ENCODE measurements at places on chromosomes 4 and X.

DNA sequence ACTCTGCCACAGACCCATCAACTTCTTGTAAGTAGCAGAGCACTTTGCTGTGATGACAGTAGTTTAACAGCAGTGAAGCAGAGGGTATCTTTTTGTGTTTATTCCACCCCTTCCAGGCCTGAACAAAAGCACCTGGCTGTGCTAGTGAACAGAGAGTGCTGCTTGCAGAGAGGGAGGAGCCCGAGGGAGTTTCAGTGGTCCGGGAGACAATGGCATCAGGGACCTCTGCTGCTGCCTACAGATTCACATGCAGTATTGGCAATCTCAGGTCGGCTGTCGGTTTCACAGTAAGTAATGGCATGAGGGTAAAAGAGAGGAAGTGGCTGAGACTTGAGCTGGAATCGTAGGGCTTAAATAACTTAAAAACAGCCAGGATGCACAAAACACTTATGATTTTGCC lies 755.8 kb downstream of the RPA4 start:
- DNase-seq: no peak

DNA sequence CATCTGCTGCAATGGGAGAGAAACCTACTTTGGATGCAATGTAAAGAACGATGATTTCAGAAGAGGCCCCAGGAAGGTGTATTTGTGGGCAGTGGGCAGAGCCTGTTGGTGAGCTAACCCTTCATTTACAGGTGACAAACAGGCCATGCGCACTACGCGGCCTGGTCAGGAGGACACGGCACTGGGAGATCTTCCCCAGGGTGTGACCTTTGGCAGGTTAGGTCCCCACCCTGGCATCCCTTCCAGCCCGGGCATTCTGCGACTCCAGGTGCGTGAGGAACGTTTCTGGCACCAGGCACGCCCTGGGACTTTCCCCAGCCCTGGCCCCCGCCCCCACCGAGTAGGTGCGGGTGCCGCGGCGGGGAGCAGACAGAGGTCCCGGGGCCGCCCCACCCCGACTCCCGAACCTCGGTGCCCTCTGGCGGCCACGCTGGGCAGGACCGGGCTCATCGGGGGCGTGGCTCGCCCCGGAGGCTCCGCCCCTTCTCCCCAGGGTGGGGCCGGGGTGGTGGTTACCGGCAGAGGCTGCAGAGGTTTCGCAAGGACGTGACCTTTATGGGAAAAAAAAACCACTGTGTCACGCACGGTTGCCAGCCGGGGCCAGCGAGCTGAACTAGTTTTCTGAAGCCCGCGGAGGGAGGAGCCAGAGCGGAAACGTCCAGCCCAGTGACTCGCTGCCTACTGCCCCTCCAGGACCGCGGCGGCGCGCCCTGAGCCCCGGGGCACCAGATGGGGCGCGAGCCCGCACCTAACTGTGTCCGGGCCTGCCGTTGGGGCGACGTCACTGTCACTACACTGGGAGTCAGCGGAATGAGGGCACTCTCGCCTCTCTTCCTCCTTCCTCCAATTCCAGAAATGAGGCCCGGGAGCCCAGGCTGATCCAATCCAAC lies 5.0 kb upstream of the NYX start:
- DNase-seq: peak; percentile 84

GRCh38 chr4:36574816-36575215 lies 293.4 kb downstream of the DTHD1 start:
- no peak for DNase-seq

DNA sequence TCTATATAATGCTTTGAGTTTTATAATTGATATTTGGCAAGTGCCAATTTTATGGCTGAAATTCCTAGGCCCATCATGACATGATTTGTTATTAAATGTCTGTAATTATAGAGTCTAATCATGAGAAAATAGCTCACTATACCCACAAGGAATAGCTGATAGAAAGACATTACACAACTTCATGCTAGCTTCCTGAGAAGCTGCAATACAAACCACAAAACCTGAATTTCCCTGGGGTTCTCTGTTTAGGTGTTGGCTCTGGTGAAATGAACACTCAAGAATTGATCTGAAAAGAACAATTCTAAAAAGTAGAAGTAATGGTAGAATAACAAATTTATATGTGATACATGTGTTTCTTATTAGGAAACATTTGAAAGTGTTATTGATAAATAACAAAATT lies 169.6 kb downstream of the GASK1B start:
- DNase-seq: peak; percentile 74

GRCh38 chr4:101972791-101973190 lies 182.3 kb downstream of the BANK1 start:
- peak; percentile 56 for DNase-seq

GRCh38 chr4:17068891-17069290 lies 170.4 kb upstream of the LDB2 start:
- DNase-seq: no peak

DNA sequence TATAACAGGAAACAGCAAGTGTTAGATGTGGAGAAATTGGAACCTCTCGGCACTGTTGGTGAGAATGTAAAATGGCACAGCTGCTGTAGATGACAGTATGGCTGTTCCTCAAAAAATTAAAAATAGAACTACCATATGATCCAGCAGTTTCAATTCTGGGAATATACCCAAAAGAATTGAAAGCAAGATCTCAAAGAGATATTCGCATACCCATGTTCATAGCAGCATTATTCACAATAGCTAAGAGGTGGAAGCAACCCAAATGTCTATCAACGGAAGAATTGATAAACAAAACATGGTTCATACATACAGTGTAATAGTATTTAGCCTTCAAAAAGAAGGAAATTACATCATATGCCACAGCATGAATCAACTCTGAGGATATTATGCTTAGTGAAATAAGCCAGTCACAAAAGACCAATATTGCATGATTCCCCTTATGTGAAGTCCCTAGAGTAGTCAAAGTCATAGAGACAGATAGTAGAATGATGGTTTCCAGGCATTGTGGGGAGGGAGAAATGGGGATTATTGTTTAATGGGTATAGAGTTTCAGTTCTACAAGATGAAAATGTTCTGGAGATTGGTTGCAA lies 467.7 kb downstream of the IDS start:
- no peak for DNase-seq

DNA sequence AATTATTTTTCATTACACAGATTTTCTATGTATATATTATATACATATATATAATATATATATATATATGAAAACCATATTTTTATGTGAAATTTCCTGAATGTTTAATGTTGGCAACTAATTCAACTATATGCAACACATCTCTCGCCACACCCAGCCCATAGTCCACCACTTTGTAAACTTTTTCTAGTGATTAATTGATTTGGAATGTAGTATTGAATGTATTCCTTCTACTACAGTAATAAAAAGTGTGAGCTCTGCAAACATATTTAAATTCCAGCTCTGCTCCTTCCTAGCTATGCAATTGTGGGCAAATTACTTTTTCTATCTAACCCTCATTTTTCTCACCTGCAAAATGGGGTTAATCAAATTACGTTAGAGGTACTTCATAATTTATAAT lies 187.8 kb downstream of the TEX11 start:
- DNase-seq: peak; percentile 0

DNA sequence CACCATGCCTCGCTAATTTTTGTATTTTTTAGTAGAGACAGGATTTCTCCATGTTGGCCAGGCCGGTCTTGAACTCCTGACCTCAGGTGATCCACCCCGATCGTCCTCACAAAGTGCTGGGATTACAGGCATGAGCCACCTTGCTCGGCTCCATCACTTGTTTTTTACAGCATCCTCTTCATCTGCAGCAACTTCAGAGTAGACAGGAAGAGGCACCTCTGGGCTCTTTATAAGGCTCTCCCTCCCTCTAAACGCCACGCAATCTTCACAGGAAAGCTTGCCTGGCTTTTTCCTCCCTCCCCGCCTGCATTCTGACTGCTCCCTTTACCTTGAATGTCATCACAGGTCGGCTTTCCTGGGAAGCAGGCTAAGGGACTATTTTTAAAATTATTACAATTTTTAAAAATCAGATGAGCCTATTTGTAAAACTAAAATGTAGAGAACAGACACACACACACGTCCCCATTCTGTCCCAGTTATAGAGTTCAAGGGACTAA lies 111.5 kb upstream of the LDB2 start:
- DNase-seq: no peak

DNA sequence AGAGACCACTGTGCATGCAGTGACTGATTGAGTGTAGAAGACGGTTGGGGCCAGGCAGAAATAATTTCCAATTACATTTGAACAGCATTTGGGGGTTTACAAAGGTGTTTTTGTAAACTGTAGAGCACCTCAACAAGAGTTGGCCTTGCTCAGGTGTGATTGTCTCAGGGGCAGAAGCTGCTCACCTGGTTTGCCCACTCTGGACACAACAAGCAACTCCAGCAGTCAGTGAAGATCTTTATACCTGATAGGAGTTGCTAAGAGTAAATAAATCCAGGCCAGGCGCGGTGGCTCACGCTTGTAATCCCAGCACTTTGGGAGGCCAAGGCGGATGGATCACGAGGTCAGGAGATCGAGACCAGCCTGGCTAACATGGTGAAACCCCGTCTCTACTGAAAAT lies 221.3 kb downstream of the RAB28 start:
- no peak for DNase-seq

GRCh38 chr4:20341134-20341738 lies 89.5 kb downstream of the SLIT2 start:
- DNase-seq: no peak

DNA sequence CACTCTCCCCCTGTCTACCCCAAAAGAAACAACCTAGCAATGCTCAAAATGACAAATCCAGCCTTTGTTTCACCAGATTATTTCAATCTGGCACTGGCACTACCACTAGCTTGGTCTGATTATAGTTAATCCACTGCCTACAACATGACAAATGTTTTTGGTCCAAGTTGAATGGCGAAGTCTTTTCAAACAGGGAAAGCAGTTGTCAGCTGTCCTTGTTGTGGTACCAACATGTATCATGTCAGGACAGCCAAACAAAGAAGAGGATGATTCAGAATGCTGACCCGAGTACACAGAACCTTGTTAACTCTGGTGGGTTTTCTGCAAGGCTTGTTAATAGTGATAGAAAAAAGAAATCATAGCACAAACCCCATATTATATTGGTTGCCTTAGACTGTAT lies 160.8 kb upstream of the ANK2 start:
- no peak for DNase-seq

GRCh38 chr4:75922588-75922987 lies 18.2 kb downstream of the NAAA start:
- no peak for DNase-seq

- DNase-seq: no peak
Observed at GRCh38 chr4:155959417-155959816, 5.8 kb upstream of the CTSO start.

GRCh38 chr4:77125961-77126360 lies 31.0 kb upstream of the CCNG2 start:
- no peak for DNase-seq

GRCh38 chrX:3697701-3698279 lies 15.7 kb downstream of the PRKX start:
- peak; percentile 65 for DNase-seq

DNA sequence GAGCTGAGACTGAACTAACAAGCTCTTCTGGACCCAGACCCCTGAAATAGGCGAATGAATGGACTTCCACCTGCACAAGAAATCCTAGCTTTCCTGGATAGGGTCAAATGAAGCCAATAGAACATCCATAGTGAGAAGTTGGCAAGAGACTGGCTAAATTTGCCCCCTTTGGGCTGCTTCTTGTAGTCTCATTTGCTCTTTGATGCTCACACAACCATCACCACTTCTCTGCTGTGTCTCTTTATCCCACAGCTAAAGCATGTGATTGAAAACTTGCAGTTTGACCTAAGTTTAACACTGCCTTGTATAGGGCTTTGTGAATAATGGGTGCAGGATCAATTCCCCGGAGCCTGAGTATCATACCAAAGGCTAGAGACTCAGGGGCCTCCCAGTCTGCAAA lies 38.2 kb downstream of the NLGN3 start:
- DNase-seq: peak; percentile 16

DNA sequence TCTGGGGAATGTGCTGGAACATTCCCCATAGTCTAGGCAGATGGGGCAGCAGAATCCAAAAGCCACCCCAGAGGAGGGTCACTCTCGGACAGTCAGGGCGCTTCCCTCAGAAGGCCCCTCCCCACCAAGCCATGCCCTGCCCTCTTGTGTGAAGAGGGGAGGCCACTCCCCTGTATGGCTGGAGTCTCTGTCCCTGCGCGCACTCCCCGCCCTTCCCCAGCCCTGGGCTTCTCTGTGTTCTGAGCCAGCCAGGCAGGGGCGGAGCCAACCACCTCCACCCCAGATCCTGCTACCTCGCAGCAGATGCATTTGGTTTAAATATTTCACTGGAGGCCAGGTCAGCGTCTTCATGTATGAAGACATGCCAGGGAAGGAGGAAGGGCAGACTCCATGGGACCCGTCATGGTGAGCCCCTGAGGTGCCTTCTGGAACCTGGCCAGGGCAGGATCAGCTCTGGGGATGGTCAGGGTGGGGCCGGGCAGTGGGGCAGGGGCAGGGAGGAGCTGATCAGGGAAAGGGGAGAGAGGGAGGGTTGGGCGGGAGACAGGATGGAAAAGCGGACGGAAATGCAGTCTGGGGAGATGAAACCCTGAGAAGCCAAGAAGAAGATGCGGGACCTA lies 107.3 kb downstream of the ADRA2C start:
- DNase-seq: no peak

DNA sequence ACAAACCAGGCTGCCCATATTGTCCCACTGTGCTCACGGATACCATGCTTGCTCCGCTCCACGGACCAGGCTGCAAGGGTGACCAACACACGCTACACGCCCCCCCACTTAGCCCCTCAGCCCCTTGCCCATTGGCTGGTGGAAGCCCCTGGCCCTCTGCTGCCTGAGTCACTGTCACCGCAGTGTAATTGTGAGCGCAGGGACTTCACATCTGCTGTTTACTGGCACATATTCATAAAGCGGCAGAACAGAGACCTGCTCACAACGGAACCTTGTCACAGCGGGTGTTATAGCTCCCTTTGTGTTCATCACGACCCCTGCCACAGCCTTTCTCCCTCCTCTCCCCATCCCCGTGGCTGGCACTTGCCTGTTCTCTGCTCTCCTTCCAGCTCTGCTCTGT lies 83.7 kb downstream of the PSAPL1 start:
- no peak for DNase-seq

GRCh38 chr4:26241179-26241578 lies 79.6 kb upstream of the RBPJ start:
- DNase-seq: no peak

GRCh38 chrX:121298499-121298898 lies 251.1 kb downstream of the GLUD2 start:
- no peak for DNase-seq

DNA sequence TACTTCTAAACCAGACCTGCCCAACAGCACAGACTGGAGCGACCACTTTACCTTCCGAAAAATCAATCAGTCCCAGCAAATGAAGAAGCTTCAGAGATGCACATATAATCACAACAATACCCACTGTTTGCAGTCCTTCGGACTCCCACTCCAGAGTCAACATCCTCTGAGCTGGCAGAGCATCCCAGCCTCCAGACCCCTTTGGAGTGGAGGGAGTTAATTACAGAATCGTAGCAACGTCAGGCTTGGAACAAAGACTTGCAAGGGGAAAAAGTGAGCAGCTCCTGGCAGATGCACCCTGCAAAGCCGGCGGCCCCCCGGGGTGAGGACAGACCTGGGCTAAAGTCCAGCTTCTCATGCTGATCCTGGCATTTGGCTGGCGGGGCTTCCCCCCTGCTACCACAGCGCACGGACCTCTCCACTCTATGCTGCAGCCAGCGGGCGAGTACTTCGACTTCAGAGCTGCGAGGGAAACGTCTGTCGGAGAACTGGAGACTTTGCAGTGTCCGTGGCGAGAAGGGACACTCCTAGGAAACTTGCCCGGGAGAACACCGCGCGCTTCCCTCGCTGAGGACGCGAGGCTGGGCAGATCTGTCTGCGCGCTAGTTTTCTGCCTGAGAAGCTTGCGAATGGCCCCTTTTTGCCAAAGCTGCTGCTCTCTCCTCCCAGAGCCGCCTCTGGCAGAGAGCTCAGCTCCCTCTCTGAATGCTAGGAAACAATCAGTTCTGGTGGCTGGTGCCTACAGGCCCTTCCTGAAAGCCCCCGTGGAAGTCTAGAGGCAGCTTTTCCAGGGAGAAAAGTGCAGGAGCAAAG lies 283.7 kb downstream of the PACRGL start:
- DNase-seq: peak; percentile 15
